Activated T-helper 1 cell treated with anti-CD3 and anti-CD28 coated beads, Interleukin-12 subunit alpha, Interleukin-12 subunit beta, Interleukin-2, Interleukin-4 antibody, amounts not matched to agents 30 ng/mL and 10 ng/mL and 1 ng/mL, durations not matched to agents 14 hours and 24 hours and 36 hours (primary cell): ENCODE measurements at places on chromosomes 1 and 21.

- DNase-seq, result no peak
Measured at GRCh38 chr1:145782272-145783099, 41.4 kb downstream of the RNF115 start.

- DNase-seq, result no peak
Measured at GRCh38 chr21:30689822-30690221, 28.8 kb downstream of the KRTAP21-3 start.

- DNase-seq, result no peak
Measured at GRCh38 chr1:219293410-219293809, 119.7 kb downstream of the LYPLAL1 start.

GRCh38 chr1:36295390-36295789, 10.8 kb upstream of the SH3D21 start:
- DNase-seq, result no peak

- no peak for DNase-seq
Measured at GRCh38 chr1:202234331-202235002, 40.9 kb downstream of the LGR6 start.

- no peak for DNase-seq
Measured at GRCh38 chr1:183283286-183283685, 97.2 kb downstream of the LAMC2 start.

GRCh38 chr1:117861694-117862093, 67.7 kb downstream of the GDAP2 start:
- no peak for DNase-seq

DNA sequence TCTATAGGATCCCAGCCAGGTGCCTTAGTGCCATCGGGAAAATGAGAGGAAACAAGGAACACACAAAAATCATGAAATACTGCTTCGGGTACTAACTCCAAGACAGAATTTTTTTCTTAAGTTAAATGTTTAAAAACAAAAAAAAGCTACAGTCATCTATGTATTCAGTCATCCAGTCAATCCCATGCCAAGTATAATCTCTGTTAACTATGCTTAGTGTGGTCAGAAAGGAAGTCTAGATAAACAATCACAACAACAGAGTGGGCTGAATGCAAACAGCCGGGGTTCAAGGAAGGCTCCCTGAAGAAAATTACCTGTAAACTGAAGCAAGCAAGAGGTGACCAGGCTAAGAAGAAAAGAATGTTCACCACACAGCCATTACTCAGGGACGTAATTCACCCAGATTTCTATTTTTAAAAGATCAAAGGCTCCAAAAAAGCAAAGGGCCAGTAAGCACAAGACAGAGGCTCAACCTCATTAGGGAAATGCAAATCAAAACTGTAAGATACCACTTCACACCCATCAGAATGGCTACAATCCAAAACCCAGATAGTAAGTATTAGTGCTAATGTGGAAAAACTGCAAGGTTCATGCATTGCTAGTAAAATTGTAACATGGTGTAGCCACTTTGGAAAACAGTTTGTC, 53.0 kb downstream of the RERE start:
- DNase-seq, result no peak

DNA sequence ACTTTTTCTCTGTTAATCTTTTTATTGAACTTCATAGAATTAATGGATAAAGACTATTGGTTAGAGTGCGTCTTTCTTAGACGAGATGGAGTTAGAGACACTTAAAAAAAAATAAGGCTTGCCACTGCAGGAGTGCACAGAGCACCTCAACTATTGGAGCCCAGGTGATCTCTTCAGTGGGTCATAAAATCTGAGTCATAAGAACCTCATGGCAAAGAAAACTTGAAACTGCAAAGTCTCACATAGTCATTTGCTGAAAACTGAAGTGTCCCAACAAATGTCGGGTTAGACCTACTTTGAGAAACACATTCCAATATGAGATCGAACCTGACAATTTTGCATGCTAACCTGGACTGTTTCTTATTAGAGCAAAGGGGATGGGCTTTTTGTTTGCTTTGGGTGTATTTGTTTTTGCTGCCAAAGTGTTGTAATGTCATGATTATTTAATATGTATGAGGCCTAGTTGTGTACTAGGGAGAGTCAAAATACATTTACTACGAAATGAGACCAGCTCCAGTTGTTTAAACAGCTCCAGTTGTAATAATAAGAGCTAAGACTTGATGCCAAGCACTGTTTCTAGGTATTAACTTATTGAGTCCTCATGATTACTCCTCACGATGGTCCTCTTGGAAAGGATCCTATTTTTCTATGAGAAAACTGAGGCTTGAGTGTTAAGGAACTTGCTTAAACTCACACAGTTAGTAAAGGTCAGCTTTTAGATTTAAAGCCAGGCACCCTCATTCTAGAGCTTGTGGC, 65.1 kb downstream of the DDR2 start:
- DNase-seq, result no peak

- DNase-seq, result no peak
Measured at GRCh38 chr1:180524160-180524914, 22.0 kb upstream of the ACBD6 start.

DNA sequence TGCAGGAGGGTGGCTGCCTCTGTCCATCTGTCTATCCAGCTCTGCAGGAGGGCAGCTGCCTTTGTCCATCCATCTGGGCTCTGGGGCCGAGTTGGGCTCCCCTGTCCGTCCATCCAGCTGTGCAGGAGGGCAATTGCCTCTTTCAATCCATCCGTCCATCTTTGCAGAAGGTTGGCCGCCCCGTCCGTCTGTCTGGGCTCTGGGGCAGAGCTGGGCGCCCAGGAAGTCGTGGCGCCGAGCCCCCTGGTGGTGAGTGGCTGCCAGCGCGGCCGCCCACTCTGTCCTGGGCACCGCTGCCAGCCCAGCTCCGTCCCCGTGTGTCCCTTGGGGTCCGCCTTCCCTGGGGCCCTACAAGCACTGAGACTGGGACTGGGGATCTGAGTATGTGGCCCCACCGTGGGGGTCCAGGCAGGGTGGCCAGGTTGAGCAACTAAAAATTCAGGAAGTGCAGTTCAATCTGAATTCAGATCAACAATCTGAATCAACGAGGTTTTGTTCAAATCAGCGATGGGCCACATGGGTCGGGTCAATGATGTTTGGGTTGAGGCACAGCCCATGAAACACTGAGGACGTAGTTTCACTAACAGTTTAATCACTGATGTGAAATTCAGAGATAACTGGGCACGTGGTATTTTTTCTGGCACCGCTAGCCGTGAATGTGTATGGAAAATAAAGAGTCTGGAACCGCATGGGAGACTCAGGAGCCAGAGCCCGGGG, 99.1 kb upstream of the ACTRT2 start:
- DNase-seq, result peak; percentile 5
